Esophagus squamous epithelium (tissue), 5 donors: ENCODE measurements at places on chromosomes 11 and 22.

DNA sequence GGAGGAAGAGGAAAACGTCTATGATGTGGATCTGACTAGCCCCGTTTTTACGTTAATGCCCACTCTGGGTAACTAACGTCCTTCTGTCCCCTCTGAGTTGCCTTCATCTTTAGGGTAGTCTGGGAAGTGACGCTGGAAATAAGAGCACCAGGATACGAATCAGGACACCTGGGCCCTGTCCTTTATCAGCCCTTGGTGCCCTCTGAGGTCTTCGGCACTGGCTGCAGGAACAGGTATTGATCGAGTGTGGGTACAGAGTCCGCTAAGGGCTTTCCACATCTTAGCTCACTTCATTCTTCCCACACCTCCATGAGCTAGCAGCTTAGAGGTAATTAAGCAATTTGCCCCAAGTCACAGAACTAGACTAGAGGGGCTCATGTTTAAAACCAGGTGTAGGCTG is 223.8 kb downstream of the DBX1 start:
- DNase-seq = no peak

- no peak for DNase-seq
Measured at GRCh38 chr11:127864861-127865260, 722.5 kb downstream of the ETS1 start.

GRCh38 chr11:70493891-70494290 is 95.6 kb downstream of the CTTN start:
- DNase-seq = no peak

DNA sequence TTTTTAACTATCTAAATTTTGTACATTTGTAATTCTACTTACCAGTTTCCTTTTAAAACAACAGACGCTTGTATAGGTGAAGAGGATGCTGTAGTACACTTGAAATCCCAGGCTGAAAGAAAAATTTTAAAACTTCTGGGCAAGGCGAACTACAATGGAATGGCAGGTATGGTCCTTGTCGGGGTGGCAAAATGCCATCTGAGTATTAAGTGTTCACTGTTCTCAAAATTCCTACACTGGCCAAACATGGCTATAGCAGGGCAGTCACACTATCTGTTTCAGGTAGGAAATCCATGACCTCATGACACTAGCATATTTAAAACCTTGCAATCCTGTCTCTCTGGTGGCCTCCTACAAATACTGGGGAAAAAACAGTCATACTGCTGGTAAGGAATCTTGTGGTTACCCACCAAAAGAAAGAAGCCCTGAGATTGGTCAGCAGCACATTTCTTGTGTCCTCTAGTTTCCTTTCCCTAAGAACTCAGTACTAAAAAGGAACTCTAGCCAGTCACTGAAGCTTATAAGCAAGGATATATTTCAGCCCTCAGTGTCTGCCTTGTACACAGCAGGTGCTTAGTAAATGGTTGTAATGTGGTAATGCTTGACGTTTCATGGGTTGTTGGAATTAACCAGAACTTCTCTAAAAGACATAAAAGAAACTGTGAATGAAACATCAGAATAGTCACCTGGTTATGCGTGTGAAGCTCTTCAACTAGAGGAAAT is 5.2 kb upstream of the ZC3H12C start:
- DNase-seq = no peak

GRCh38 chr11:10716122-10716521 is 22.6 kb upstream of the IRAG1 start:
- DNase-seq = no peak

GRCh38 chr22:38704654-38705234 is 1.0 kb upstream of the GTPBP1 start:
- DNase-seq = no peak

DNA sequence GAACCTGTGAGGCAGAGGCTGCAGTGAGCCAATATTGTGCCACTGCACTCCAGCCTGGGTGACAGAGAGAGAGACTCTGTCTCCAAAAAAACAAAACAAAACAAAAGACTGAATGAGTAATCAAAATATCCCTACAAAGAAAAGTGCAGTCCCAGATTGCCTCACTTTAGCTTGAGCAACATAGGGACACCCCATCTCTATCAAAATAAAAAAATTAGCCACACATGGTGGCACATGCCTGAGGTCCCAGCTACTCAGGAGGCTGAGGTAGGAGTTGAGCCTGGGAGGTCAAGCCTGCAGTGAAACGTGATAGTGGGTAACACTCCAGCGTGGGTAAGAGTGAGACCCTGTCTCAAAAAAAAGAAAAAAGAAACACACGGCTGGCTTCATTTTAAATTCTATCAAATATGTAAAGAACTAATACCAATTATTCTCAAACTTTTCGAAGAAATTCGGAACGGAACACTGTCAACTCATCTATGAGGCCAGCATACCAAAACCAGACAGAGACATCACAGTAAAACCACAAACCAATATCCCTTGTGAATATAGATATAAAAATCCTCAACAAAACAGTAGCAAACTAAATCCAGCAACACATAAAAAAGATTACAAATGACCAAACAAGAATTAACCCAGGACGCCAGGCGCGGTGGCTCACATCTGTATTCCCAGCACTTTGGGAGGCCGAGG is 12.9 kb downstream of the CHEK2 start:
- no peak for DNase-seq

- no peak for DNase-seq
Measured at GRCh38 chr22:45444168-45444567, 30.7 kb downstream of the RIBC2 start.

DNA sequence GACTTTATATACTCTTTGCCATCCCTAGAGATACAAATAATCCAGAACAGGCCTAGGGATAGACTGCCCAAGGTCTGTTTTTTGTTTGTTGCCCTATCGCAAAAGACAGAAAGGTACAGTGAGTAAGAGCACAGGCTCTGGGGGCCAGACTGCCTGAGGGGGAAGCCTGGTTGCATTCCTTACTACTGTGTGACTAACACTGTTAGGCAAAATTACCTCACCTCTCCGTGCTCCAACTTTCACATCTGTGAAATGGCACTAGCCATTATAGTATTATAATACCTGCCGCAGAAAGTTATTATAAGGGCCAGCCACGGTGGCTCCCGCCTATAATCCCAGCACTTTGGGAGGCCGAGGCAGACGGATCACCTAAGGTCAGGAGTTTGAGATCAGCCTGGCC is 14.5 kb downstream of the SLC35F2 start:
- DNase-seq = no peak

DNA sequence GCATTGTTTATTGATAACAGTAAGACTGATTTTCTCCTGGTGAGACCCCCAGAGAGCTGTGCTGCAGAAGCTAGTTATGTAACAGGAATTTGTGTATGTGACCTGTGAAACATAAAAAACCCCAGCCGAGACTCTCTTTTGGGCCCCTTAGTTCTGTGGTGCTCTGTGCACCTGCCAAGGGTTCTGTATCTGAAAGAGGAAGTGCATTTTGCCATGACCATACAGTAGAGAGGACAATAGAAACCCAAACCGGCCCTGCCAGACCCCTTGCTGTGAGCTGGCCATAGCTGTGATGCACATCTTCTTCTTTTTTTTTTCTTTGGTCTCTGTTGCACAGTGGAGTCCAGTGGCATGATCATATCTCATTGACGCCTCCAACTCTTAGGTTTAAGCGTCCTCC is 31.4 kb upstream of the APOL5 start:
- DNase-seq = no peak

DNA sequence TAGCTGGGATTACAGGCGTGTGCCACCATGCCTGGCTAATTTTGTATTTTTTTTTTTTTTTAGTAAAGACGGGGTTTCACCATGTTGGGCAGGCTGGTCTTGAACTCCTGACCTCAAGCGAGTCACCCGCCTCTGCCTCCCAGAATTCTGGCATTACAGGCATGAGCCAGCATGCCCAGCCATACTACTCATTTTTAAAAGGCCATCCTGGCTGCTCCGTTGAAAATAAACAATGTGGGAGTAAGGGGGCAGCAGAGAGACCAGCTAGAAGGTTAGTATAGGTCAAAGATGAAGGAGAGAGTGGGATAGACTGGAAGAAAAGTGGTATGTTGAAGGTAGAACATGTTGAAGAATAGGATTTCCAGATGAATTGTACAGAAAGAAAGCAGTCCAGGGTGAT is 17.6 kb upstream of the LIN7C start:
- DNase-seq = no peak

GRCh38 chr22:22833488-22833887 is 54.1 kb upstream of the IGLL5 start:
- no peak for DNase-seq
